Activated CD8-positive, alpha-beta memory T cell treated with anti-CD3 and anti-CD28 coated beads for 24 hours (primary cell): ENCODE measurements at places on chromosomes 2 and 18.
A peak's percentile ranks its signal among the peaks of the same experiment; 100 is the strongest.

DNA sequence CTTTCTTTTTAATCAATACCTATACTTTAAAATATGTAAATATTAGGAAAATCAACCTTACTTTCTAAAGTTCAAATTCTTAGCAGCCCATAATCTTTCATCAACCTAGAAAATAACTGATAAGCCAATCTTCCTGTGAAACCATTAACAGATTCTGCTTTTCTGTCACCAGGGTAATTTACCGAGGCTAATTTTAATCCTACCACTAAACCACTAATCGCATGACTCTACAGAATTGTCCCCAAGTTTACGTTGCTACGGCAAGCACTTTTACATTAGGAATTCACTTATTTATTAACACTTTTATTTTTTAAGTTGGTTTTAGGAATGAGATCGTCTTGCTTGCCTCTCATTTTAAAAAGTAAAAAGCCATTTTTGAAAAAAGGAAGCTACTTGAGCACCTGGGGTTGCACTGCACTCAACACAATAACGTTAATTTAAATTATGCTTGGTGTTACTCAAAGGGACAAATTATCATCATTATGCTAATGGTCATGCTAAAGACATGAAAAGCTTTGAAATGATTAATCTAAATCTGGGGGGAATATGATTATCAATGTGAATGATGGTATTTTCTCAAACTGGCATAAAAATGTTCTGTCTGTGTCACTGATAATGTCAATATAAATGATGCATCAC, 10.2 kb downstream of the ZNF516 start:
- no peak for DNase-seq

- no peak for DNase-seq
These were observed 14.9 kb downstream of the ESPNL start for GRCh38 chr2:238114851-238115660.

- peak; percentile 57 for DNase-seq
These were observed 597 bp upstream of the TEKT4 start for GRCh38 chr2:94870440-94871225.

DNA sequence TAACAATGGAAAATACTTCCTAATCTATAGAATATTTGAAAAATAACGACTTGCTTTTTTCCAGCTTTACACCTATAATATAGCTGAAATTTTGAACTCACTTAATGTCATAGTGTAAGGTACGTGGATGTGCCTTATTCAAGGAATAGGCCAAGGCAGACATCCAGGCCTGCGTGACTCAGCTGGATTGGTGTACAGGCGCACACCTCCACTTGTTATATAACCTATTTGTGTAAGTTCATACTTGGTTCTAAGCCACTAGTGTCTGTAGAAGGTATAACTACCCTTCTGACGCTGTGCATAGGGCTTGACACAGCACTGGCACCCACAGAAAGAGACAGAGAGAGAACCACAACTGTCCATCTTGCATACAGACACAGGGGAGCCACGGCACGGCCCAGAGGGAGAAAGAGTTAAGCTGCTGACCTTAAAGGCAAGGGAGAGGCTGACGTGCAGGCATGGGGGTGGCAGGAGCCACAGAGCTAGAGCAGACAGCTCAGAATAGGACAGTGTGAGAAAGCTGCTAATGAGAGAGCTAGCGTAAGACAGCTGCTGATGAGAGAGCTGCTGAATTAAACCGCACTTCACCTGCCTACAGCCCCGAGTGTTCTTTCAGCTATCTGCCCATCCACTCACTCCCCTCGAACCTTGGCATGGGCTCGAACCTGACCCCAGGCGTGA, 16.1 kb downstream of the CCDC178 start:
- no peak for DNase-seq

GRCh38 chr18:3916082-3916481, 466.1 kb downstream of the TGIF1 start:
- no peak for DNase-seq

DNA sequence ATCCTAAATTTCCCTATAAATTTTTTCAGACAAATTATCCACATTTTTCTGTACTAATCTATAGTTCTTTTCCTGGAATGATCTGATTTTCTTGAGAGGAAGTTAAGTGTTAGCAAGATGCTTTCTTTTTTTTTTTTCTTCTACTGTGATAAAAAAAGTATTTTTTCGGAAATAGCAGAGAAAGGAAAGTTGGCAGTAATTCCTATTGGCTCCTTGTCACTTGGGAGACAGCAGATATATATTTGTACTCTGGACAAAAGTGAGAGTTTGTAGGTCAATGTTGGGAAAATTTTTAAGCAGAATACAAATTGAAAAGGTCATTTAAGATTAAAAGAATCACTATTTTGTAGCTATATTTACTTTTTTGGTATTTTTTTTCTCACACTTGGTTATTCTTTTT, 635.7 kb upstream of the NRXN1 start:
- DNase-seq: no peak
